OCI-LY7 (cell line): ENCODE measurements at places on chromosomes 4 and X.
A peak's percentile ranks its signal among the peaks of the same experiment; 100 is the strongest.

- no peak for DNase-seq
Measured at GRCh38 chr4:2570551-2571222, 34.2 kb downstream of the FAM193A start.

GRCh38 chrX:27599928-27600327, 9.8 kb downstream of the DCAF8L2 start:
- no peak for DNase-seq

DNA sequence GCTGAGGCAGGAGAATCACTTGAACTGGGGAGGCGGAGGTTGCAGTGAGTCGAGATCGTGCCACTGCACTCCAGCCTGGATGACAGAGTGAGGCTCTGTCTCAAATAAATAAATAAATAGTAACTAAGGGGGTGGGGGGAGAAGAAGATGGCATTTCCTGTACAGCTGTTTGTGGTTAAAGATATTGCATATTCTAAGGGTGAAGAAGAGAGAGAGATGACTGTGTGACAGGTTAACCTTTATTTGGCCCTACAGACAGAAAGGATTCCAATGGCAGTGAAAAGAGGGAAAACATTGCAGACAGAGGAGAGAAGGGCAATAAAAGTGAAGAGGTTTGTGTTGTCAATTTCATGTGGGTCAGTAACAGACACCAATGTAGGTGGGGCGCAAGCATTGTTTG, 9.4 kb downstream of the TASL start:
- DNase-seq = peak; percentile 38

DNA sequence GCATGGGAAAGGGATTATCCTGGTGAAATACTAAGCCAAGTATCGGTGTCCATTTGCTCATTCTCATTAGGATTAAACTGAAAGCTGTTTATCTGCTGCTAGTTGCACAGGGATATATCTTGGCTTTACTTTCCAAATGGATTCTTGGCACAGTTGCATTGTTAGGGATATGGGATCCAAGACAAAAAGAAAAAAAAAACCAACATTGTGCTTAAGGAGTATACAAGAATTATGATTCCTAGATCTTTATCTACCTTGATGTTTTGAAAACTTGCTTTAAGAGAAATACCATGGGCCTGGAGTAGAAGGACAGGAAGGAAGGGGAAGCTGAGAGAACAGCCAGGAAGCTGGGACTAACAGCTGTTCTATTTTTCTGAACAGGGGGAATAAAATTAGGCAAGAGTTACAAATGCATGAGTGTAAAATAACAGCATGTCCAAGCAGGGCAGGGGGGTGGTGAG, 107.6 kb downstream of the ATXN3L start:
- DNase-seq = no peak

DNA sequence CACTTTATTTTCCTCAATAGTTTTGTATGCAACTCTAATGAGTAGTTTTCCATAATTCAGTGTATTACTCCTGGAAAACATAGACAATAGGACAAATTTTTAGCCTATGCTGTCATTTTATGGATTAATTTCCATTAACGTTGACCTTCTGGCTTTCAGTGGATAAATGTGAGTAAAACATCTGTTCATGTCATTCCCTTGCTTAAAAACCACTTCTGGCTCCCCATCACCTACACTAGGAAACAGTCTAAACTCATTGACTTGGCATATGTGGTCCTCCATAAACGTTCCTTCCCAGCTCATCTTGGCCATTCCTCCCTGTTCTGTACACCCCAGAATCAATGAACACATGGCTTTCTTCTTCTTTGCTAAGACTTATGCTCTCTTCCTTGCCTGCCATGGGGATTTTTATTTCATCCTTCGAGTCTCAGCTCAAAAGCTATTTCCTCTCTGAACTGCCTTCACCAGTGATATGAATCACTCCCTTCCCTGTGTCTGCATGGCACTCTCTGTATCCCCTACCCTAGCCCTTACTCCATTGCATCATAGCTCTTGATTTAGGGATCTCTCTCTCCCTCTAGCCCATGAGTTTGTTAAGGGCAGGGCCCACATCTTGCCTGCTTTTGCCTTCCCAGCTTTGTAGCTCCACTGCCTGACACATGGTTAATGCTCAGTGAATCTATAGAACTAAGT, 34.8 kb downstream of the DOCK11 start:
- no peak for DNase-seq

- no peak for DNase-seq
Measured at GRCh38 chrX:109987884-109988283, 15.0 kb upstream of the TMEM164 start.

- DNase-seq = peak; percentile 51
Measured at GRCh38 chr4:185344743-185345538, 50.8 kb downstream of the LRP2BP start.

DNA sequence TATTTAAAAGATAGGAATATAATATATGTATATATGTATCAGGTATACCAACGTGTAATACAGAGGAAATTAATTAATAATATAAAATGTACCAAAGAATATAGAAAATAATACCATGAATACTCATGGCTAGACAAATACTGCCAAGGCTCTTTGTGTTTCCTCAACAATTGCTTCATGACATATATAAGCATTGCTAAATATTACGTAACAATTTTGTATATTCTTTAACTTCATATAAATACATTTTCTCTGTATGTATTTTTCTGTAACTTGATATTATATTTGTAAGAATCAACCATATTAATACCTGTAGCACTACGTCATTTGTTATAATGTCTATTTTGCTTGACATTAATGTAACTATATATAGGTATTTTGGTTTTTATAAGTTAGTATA, 104.0 kb downstream of the CEP44 start:
- DNase-seq = no peak

GRCh38 chrX:30607155-30607554, 29.6 kb upstream of the TASL start:
- no peak for DNase-seq

- no peak for DNase-seq
Measured at GRCh38 chr4:37745946-37746345, 59.8 kb upstream of the RELL1 start.

DNA sequence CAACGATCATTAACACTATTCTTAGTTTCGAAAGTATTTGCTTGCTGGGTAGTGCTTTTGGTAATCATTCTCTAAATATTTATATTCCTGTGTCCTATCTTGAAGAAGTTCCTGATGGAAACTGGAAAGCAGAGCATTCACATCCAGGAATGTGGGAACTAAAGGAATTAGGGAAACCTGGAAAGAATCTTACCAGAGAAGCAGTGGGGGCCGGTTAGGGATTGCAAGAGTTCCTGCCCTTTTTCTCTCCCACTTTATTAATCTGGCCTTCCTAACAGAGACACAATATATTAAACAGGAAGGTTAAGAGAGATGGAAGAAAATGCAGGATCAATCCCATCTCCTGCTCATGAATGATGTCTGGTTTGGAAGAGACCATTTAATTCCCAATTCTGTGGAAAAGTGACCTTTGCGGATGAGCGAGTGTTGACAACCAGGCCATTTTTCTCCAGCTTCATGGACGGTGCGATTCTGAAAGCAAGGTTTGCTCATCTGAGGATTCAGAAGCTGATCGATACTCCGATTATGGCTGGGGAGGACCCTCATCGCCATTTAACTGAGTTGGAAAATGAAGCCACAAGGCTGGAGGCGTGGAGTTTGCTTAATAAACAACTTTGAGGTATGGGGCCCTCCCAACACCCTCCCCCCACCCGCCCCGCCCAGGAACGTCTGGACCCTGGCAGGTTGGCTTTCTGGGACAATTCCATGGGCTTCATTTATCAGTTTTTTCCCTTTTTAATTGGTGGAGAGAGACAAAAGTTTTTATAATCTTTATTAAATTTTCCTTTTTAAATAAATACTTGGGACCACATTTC, 52.3 kb downstream of the C4orf51 start:
- no peak for DNase-seq
